Spinal cord (tissue), 10 donors: ENCODE measurements at places on chromosomes 2 and 18. TPM values are rescaled to one million over a fixed set of nuclear protein-coding genes. Genes with fewer than 3 reads are reported as not detected.
A peak's percentile ranks its signal among the peaks of the same experiment; 100 is the strongest.

DNA sequence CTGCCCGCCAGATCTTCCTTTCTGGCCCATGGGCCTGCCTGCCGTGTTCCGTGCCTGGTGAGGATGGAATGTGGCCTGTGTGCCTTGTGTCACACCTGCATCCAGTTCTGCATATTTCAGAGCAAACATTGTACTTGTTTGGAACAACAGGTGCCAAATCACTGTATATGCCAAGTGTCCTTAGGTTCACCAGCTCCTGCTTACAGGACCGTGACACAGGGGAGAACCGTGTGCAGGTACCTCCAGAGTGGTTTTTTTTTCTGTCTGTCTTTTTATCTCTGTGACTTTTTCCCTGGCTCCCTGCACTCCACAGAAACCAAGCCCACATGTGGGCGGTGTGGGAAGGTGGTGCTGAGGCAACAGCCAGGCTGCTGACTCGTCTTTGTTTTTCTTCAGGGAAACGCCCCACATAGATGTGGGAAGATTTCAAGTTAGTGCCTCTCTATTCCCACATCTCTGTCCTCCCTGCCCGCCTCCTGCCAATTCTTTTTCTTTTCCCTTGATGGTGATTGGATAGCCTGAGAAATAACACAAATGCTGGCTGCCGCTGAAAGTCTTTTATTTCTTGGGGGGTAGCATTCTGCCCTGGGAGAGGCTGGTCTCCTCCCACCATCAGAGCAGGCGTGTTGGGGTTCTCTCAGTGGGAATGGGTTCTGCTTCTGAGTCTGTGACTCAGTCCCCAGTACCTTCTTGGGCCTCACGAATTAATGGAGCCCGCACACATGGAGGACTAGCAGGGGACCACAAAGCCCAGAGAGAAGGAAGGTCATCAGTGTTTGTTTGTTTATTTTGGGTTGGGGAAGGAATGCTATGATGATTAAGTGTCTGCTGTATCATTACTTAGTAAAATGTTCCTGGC is 21.4 kb downstream of the GRHL1 start:
- DNase-seq: no peak

Gene CCDC148
- 4.8 TPM for polyA plus RNA-seq

Gene CTNNA2
- polyA plus RNA-seq: 94.0 TPM

GRCh38 chr2:64644458-64645382 is 9.0 kb downstream of the SERTAD2 start:
- DNase-seq: no peak

- no peak for DNase-seq
Observed at GRCh38 chr2:218880859-218881594, 375 bp downstream of the WNT10A start.

Gene TUBA3E
- not detected for polyA plus RNA-seq

Gene HRH4
- 0.29 TPM for polyA plus RNA-seq

Gene GALNT3
- polyA plus RNA-seq: 12.4 TPM

Gene PRKAG3
- 0.23 TPM for polyA plus RNA-seq

GRCh38 chr2:224523626-224524577 is 61.3 kb downstream of the CUL3 start:
- no peak for DNase-seq

GRCh38 chr2:22628221-22628620 is 756.8 kb upstream of the KLHL29 start:
- DNase-seq: no peak

Gene RAD51AP2
- 1.1 TPM for polyA plus RNA-seq

Gene NETO1
- 42.6 TPM for polyA plus RNA-seq

GRCh38 chr2:240561325-240561971 is 1.3 kb downstream of the DUSP28 start:
- no peak for DNase-seq

- DNase-seq: no peak
Observed at GRCh38 chr2:52518678-52519077, 1248.9 kb upstream of the CHAC2 start.

DNA sequence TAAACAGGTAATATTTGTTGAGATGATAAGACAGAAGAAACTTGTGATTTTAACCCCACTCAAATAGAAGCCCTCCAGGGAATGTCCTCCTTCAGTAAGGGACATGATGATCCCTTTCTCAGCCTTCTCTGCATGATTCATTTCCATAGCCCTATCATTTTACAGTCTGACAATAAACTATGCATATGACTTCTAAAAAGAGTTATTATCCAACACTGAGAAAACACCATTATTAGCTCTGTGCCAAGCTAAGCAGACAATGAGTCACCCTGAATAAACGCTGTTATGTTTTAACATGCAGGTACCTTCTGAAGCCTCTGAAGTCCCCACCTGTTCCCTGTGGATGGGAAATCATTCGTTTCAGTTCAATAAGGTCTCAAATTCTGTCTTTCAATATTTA is 54.7 kb downstream of the DTNB start:
- DNase-seq: no peak

Gene PIEZO2
- polyA plus RNA-seq: 14.0 TPM

Gene TTN
- polyA plus RNA-seq: 1.2 TPM

GRCh38 chr2:26917135-26917836 is 53.2 kb upstream of the MAPRE3 start:
- DNase-seq: no peak

- peak; percentile 37 for DNase-seq
Observed at GRCh38 chr18:37524498-37525261, 40.9 kb downstream of the CELF4 start.

Gene GPR39
- 1.4 TPM for polyA plus RNA-seq

Gene REG3A
- not detected for polyA plus RNA-seq

DNA sequence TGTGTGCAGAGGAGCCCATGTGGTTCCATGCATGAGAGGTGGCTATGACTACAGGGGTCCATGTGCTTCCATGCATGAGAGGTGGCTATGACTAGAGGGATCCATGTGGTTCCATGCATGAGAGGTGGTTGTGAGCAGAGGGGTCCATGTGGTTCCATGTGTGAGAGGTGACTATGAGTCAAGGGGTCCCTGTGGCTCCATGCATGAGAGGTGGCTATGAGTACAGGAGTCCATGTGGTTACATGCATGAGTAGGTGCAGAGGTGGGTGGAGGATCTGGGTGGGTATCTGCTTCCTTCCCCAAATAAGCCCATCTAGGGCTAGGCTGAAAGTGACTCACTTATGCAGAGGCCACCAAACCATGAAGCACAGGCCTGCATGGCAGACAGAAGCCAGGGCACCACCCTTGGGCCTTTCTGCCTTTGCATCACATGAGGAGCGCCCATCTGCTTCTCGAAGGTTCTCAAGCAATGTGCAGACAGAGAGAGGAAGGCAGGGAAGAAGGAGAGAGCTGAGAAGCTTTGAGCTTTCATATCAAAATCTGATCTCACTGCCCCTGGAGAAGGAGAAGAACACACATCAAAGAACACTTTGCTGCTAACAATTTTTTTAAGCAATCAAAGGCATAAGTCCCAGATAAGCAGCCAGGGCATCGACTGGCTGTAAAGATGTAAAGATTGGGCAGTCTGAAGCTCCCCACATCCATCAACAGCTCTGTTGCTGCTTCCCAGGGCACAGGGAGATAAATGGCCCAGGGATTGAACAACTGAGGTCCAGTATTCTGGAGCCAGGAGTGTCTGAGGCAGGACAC is 137.6 kb downstream of the TNS1 start:
- no peak for DNase-seq

- DNase-seq: no peak
Observed at GRCh38 chr2:152120430-152120829, 21.6 kb upstream of the CACNB4 start.

DNA sequence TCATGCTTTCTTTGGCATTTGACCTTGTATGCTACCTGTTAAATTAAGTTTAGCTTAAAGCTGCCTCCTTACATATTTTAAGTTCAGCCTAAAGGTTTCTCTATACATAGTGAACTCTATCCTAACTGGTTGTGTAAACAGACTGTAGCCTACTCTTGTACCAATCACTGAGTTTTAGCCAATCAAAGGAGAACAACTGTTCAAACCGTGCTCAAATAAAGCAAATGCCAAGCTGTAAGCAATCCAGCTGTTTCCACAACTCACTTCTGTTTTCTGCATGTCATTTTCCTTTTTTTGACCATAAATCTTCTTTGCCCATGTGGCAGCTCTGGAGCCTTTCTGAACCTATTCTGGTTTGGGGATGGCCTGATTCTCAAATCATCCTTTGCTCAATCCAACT is 1603.8 kb upstream of the ACVR2A start:
- no peak for DNase-seq

GRCh38 chr2:64001382-64002101 is 17.7 kb downstream of the VPS54 start:
- no peak for DNase-seq

Gene SRD5A2
- polyA plus RNA-seq: 0.21 TPM

- DNase-seq: no peak
Observed at GRCh38 chr2:183060571-183061231, 17.8 kb upstream of the DUSP19 start.

Gene GCA
- polyA plus RNA-seq: 32.3 TPM

DNA sequence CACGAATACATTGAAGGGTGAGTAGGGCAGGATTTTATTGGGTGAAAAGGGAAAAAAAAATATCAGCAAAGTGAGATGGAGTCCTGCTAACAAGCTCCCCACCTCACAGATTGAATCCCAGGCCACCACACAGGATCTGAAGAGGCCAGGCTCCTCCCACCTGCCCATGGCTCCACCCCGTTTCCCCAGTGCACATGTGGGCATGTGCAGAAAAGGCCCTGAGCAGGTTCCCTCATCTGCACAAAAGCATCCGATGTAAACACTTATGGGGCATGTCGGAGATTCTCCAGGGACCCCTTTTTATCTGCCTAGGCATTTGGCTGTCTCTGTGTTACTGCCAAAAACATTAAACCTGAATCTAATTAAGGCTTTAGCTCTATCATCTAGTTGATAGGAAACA is 35.2 kb downstream of the SKA1 start:
- no peak for DNase-seq

Gene DPYSL5
- 225 TPM for polyA plus RNA-seq

GRCh38 chr2:158740127-158740526 is 55.0 kb upstream of the DAPL1 start:
- DNase-seq: no peak

Gene RND3
- polyA plus RNA-seq: 33.7 TPM

DNA sequence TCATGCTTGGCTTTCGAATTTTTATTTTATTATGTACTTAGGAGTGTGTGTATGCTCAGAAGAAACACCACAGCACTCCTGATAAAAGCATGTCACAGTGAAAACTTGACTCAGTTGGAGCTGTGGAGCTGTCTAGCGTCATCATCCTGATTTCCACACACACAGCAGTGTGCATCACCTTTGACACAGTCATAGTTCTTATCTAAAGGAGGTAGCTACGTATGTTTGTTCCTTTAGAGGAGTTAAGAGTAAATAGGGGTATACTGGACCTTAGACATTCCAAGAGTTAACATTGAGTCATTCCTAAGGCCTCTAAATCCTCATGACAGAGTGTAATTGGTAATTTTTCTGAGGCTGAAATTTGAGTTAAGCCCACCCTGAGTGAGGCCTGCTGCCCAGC is 96.9 kb downstream of the PHLPP1 start:
- no peak for DNase-seq

- DNase-seq: no peak
Observed at GRCh38 chr2:173676647-173677046, 288.5 kb downstream of the SP3 start.

Gene NTSR2
- polyA plus RNA-seq: 2.7 TPM

- no peak for DNase-seq
Observed at GRCh38 chr2:190447766-190448165, 39.6 kb downstream of the MFSD6 start.
